ENCODE measurements at places on chromosomes 11 and 22. TPM values are rescaled to one million over a fixed set of nuclear protein-coding genes. Genes with fewer than 3 reads are reported as not detected.

GRCh38 chr11:59614277-59615119, 1.1 kb downstream of the OSBP start:
- DNase-seq: no peak

DNA sequence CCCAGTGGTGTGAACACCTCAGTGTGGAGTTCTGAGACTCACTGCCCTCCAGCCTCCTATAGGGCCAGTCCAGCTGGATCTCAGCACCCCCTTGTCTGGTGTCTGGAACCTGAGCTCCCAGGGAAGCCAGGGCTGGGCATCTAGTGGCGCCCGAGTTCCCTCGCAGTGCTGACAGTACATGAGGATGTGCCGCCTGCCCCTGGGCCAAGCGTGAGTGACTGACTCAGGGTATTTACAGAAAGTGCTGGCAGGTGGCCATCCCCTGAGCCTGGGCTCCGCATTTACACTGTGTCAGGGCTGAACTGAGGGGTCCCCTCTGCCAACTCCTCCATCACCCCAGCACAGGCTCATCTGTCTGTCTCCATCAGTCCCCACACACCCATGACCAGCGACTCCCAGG, 185.3 kb downstream of the BRD1 start:
- DNase-seq: no peak

DNA sequence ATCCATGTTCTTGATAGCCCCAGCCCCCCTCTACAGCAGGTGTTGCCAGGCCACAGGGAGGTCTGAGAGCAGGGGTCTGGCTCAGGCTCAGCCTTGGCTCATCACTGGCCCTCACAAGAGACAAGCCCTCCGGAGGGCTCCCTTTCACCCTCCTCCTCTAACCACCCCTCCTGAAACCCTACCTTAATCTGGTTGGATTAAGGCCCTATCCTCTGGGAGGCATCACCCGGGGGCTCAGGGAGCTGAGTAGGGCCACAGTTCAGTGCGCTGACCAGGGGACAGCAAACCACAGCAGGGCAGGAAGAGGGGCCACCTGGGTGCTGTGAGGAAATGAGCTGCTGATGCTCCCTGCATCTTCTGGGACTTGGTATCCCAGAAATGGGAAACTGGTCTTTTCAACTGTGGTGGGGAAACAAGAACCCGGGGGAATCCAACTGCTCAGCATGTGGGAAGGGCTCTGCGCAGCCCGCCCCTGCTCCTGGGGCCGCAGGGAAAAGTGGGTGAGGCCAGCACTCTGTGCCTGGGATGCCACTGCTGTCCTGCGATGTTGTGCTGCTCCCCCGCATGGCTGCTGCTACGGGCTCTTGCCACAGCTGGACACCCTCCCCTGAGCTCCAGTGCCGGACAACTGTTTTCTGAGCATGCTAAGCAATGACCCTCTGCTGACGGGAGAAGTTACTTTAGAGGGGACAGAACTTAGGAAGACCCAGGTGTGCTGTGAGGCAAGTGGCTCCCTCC, 17.5 kb downstream of the ADORA2A start:
- DNase-seq: no peak

DNA sequence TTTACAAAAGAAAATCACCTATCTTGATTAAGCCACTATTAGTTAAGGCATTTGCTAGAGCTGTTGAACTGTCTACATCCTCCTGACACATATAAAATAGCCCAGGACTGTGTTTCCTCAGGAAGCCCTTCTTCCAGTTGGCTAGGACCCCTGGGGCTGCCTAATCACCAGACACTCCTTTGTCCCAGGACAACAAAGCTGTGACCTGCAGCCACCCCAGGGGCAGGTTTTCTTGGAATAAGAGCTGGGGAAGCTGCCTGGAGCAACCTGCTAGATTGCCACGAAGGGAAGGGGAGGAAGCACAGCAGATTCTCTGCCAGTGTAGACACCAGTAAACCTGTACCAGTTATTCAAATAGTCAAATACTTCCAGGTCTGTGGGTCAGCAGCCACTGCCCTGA, 17.6 kb downstream of the CHST1 start:
- DNase-seq: no peak

GRCh38 chr11:44351898-44352498, 42.1 kb upstream of the ALX4 start:
- no peak for DNase-seq

- DNase-seq: no peak
Measured at GRCh38 chr11:45877845-45878244, 7.6 kb upstream of the MAPK8IP1 start.

- DNase-seq: no peak
Measured at GRCh38 chr11:12691473-12691872, 17.3 kb downstream of the TEAD1 start.

Gene FXYD6
- total RNA-seq: not detected

Gene C2CD3
- 41.9 TPM for total RNA-seq

Gene ARSA
- 86.8 TPM for total RNA-seq

Gene HOATZ
- total RNA-seq: not detected

Gene CYTH4
- total RNA-seq: 177 TPM
